Subcutaneous adipose tissue (tissue), 4 donors: ENCODE measurements at places on chromosomes 5 and 9. TPM values are rescaled to one million over a fixed set of nuclear protein-coding genes. Genes with fewer than 3 reads are reported as not detected.

The NTNG2 gene
- total RNA-seq = 0.44 TPM

The PTPRD gene
- 9.5 TPM for total RNA-seq

The ABO gene
- 3.2 TPM for total RNA-seq

The CTSL gene
- total RNA-seq = 169 TPM
